ENCODE measurements at places on chromosomes 13 and 19.

DNA sequence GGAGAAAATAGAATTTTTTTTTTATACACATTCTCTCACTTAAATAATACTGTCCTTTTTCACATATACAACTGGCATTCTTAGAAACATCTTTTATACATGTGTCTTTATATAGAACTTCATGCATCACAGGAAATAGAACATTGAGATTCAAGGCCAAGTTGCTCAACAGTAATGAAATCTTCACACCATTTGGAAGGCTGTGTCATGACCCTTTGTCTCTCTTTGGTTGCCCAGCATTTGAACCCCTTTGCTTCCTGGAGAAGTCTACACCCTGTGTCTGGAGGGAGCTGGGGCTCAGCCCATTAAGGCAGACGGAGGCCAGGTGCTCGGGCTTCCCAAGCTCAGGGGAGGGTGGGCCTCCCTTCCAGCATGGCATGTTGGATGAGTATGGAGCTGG is 41.1 kb downstream of the B3GLCT start:
- DNase-seq = no peak

- DNase-seq = no peak
Measured at GRCh38 chr13:31150315-31150985, 11.3 kb downstream of the HSPH1 start.

GRCh38 chr13:77751513-77752456 is 54.3 kb downstream of the SLAIN1 start:
- peak; percentile 55 for DNase-seq

DNA sequence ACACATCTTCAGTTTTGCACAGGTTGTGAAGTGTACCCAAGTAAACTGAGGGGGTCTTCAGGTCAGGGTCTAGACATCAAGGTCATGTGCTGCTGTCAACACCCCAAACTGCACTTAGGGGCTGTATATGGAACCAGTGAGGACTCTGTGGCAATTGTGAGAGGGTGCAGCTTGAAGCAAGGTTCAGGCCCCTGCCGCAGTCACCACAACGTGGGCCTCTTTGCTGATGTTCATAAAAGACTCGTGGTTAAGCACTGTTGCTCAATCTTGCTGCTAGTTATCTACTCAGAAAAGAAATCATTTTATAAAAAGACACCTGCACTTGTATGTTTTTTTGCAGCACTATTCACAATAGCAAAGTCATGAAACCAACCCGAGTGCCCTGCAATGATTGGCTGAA is 907.4 kb downstream of the UQCRFS1 start:
- DNase-seq = no peak

GRCh38 chr13:65959305-65959704 is 1270.8 kb downstream of the PCDH9 start:
- DNase-seq = no peak

DNA sequence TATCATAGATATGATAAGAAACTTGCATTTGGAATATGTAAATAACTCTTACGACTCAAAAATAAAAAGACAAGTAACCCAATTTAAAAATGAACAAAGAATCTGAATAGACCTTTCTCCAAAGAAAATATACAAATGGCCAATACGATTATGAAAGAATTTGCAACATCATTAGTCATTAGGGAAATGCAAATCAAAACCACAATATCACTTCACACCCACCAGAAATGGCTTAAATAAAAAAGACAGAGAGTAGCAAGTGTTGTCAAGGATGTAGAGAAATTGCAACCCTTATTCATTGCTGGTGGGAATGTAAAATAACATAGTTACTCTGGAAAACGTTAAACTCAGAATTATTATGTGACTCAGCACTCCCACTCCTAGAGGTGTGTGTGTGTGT is 226.6 kb upstream of the MAB21L1 start:
- no peak for DNase-seq

DNA sequence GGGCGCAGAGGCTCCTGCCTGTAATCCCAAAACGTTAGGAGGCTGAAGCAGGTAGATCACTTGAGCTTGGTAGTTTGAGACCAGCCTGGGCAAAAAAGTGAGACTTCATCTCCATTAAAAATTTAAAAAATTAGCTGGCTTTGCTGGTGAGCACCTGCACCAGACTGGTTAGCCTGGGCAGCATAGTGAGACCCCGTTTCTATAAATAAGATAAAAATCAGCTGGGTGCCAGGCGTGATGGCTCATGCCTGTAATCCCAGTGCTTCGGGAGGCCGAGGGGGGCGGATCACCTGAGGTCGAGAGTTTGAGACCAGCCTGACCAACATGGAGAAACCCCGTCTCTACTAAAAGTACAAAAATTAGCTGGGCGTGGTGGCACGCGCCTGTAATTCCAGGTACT is 32.4 kb downstream of the DPRX start:
- DNase-seq = no peak

- no peak for DNase-seq
Measured at GRCh38 chr13:57409121-57409520, 222.4 kb upstream of the PCDH17 start.

DNA sequence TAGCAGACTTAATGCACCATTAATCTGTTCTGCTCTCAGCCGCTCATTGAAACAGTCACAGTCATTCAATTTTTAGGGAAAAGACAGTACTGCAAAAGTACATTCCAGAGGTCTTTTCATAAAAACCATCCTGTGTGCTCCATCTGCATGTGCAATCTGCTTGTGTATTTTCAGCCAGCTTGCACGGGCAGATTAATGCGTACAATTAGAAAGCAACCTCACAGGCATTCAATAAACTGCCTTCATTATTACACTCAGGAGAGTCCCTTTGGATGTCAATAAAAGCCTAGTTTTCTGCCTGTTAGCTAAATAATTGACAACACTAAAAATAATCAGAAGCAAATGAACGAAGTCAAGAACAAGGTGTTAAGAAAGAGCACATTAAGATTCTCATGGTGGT is 41.9 kb downstream of the EPSTI1 start:
- DNase-seq = no peak

DNA sequence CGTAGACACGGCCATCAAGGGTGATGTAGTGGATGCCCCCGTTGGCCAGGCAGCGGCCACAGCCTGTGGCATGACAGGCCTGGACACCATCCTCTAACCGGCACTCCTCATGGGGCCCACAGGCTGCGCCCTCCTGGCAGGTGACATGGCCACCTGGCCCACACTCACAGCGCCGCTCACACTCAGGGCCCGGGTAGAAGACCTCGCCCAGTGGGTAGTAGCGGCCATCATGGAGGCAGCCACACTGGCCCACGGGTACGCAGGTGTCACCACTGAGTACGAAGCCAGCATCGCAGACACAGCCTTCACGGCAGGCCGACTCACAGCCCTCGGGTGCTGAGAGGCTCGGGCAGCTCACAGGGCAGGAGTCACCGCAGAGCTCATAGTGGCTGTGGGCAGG is 27.2 kb upstream of the FBL start:
- DNase-seq = no peak

DNA sequence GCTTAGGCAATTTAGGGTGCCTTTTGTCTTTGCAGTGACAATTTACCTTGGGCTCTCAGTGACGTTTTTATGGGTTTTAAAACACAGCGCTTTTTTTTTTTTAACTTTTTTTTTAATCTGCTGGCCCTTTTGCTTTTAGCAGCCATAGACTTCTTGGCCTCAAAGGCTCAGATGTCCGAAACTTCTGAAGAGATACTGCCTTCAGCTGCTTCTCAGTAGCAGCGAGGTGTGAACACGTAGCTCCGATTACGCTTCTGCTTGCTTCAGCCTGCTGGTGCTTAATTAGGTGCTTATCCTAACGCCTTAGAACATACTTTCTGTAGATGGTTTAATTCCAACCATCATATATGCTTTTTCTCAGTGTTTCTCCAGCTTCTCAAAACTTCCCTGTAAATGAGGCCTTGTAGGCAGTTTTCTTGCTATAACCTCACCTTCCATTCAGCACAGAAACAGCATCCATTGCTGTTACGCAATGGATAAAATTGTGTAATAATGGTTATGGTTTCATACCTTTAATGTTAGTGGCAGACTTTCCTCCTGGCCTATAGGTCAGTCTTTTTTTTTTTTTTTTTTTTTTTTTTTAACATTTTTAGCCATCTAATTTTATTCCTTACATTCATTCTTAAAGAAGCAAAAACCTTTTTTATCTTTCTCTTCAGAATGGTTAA is 723.9 kb downstream of the GPC5 start:
- DNase-seq = no peak
